Mesothelial cell of epicardium (in vitro differentiated cells): ENCODE measurements at places on chromosomes 6 and 20.

GRCh38 chr6:33692760-33693158 lies 18.7 kb downstream of the UQCC2 start:
- peaks cover 20% of the 10 kb centered on the region for H3K4me1 ChIP-seq
- no peak overlapping the region for H3K27ac ChIP-seq
- no peaks in the 10 kb centered on the region for H3K36me3 ChIP-seq
- no peak for DNase-seq

DNA sequence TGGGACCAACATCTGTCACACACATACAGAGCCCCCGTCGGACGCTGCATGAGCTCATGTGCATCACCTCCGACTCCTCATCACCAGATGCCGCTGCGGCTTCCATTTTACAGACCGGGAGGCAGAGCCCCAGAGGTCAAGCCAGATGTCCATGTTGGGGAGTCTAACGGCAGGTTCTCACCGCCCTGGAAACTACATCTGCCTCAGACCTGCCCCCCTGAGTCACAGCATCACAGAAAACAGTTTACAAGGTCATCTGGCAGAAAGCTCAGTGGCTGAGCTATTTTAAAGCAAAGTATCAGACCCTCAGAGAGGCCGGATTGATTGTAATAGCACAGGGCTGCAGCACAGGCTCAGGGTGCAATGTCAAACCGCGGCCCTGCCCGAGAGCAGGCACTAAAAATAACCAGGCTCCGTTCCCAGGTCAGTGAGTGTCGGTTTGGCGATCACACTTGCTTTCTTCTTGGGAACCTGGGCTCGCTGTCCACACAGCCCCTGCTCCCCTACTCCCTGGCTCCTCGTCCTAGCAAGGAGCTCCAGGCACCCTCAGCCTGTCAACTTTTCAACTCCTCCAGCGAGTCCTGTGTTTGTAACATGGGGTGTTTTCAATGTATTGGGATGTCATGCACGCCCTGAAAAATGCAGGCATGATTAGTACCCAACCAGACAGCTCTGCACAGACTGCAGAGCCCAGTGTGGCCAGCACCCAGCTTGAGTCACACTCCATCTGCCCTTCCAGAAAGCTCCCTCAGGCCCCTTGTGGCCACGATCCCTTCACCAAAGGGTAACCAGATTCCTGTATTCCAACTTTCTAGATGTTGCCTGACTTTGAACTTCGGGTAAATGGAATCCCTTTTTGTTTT lies 264.5 kb downstream of the CDH4 start:
- peaks cover 8% of the 10 kb centered on the region for H3K4me1 ChIP-seq
- DNase-seq, result no peak
- peaks cover 2% of the 10 kb centered on the region for H3K27me3 ChIP-seq
- H3K36me3 ChIP-seq, result no peaks in the 10 kb centered on the region

GRCh38 chr6:144886682-144887081 lies 601.5 kb downstream of the UTRN start:
- H3K27ac ChIP-seq, result no peak overlapping the region
- H3K27me3 ChIP-seq, result no peaks in the 10 kb centered on the region
- H3K4me1 ChIP-seq, result peaks cover 4% of the 10 kb centered on the region
- DNase-seq, result no peak
- no peak overlapping the region for H3K4me3 ChIP-seq

DNA sequence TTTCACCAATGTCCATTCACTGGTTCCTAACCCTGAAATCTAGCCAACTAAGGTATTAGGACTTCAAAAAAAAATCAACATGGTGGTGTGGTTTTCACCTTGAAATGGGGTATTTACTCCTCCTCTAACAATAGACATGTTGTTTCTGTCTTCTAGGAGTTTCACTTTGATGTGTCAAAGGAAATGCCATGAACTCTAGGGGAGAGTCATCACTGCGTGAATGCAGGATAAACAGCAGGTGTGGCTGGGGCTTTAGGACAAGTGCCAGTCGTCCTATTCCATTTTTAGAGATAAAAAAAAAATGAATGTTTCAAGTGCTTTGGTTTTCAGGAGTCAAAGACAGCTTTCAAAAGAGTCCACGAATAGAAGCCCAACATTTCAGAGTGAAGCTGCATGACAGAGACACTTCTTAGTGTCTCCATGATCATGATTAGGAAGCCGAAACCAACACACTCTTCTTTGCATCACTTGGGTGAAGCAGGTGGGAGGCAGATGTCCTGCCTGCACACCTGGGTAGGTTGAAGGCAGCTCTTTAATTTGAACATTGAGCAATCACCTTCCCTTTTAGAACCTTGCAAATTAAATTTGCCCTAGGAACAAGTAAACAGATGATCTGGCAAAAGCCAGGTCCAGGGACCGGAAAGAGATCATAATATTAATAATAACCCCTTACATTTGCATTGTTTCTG lies 328.5 kb upstream of the PRDM1 start:
- no peak overlapping the region for H3K4me3 ChIP-seq
- no peaks in the 10 kb centered on the region for H3K36me3 ChIP-seq
- DNase-seq, result no peak
- H3K27me3 ChIP-seq, result peaks cover 8% of the 10 kb centered on the region
- H3K4me1 ChIP-seq, result no peaks in the 10 kb centered on the region

GRCh38 chr6:15320693-15321092 lies 74.8 kb downstream of the JARID2 start:
- no peak overlapping the region for H3K4me3 ChIP-seq
- peaks cover 4% of the 10 kb centered on the region for H3K36me3 ChIP-seq
